ENCODE measurements at places on chromosomes 16 and 17. TPM values are rescaled to one million over a fixed set of nuclear protein-coding genes. Genes with fewer than 3 reads are reported as not detected.

FBXL19 gene
- 12.4 TPM for total RNA-seq

SHCBP1 gene
- total RNA-seq = 3.5 TPM

DNA sequence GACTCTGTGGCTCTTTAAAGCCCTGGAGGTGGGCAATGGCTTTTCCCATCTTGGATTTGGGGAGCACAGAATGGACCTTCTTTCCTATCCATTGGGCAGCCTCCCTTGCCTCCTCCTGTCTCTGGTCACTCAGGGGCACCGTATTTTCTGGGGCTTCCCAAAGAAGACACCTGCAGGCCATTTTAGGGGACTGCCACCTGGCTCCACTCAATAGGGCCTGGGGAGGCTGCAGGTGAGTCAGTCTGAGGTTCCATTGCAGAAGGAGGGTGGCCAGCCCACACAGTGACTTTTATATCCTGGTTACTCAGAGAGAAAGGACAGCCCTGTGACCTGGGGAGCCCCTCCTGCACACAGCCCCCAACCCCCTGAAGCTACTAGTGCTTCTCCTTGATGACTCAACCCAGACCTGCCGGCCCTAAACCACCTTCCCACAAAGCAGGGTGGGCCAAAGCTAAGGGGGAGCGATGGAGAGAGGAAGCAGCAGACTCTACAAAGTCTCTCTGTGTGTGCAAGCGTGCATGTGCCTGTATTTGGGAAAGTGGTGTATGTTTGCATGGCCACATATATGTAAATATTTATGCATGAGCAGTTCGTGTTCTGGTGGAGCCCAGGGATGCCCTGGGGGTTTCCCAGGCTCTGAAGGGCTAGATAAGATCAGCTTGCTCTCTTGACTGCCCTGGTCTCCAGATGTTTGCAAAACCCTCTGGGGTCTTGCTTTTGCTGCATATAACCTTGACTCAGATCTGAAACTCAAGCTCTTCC is 5.0 kb downstream of the CX3CL1 start:
- no peak overlapping the region for H3K4me3 ChIP-seq
- no peaks in the 10 kb centered on the region for H3K27me3 ChIP-seq
- H3K36me3 ChIP-seq = no peaks in the 10 kb centered on the region
- no peak for DNase-seq
- no peaks in the 10 kb centered on the region for H3K4me1 ChIP-seq

CIBAR2 gene
- not detected for total RNA-seq

DNA sequence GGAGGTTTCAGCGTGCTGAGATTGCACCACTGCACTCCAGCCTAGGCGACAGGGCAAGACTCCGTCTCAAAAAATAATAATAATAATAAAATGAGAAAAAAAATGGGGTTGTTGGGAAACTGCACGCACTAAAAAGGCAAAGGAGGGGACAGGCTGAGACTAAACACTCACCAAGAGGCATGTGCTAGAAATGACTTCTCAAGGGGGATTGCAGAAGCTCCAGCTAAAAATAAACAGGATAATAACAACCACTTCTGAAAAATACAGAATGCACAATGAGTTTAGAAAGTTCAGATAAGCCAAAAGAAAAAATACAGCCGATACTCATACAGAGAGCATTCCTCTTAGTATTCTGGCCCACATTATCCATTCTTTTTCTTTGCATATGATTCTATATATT is 15.1 kb upstream of the TIMP2 start:
- H3K27ac ChIP-seq = no peak overlapping the region
- no peaks in the 10 kb centered on the region for H3K36me3 ChIP-seq
- no peaks in the 10 kb centered on the region for H3K27me3 ChIP-seq
- H3K4me1 ChIP-seq = no peaks in the 10 kb centered on the region

GLTPD2 gene
- not detected for total RNA-seq

Measured in natural killer cell (primary cell).